ENCODE measurements at places on chromosomes 1 and 21.
A peak's percentile ranks its signal among the peaks of the same experiment; 100 is the strongest.

GRCh38 chr1:41977326-41977725 lies 58.6 kb upstream of the HIVEP3 start:
- no peak for DNase-seq

DNA sequence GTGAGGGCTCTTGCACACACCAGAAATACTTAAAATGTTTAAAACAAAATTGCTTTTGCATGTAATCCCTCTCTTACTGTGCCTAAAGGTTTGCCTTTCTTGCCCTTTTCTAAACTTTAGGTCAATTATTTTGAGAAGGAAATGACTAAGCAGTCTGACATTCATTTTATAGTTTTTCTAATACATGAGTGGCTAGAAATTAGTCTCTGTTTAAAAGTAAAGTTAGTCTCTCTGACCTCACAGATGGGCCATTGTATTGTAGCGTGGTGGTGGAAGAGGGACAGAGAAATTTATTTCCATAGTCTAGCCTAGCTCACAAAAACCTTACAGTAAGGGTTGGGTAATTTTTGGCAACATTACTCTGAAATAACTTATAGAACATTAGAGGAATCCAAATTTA lies 3.6 kb upstream of the COL11A1 start:
- peak; percentile 66 for DNase-seq

DNA sequence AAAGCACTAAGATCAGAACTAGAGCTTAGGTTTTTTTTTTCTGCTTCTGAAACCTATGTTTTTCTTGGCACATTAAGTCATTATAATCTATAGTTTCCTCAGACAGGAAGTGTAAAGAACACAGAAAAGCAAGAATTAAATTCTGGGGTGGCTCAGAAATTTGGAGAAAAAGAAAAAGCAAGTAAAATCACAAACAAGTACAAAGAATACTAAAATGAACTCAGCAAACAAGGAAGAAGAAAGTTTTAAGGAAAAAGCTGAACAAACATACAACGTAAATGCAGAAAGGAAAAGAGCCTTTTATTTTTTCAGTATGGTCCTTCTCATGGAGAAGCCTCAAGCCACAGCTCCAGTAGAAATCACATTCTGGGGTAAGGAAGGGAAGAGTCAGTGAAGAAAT lies 8.6 kb upstream of the CNN3 start:
- DNase-seq, result no peak

GRCh38 chr1:182101415-182102042 lies 40.0 kb upstream of the ZNF648 start:
- DNase-seq, result no peak

DNA sequence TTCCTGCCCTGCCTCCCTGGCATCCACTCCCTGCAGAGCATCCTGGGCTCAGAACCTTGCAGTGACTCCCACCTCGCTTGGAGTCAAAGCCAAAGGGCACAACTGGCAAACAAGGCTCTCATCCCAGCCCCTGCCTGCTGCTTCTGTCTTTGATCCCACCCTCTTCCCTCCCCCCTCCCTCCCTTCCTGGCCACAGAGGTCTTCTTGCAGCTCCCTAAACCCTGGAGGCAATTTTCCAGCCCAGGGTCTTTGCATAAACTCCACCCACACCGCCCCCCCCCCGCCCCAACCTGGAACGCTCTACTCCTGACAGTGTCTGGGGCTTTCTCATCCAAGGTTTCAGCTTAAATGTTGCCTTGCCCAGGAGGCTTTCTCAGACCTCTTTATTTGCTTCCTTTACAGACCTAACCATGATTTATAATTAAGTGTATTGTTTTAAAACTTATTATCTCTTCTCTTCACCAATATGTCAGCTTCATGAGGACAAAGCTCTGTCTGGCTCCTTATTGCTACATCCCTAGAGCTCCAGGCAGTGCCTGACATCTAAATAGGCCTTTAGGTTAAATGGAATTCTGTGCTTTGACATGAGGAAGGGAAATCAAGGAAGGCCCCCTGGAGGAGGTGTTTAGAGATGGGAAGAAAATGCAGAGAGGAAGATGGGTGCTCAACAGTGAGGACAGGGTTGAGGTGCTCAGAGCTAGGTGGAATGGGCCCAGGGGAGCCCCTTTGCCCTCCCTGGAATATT lies 37.7 kb upstream of the PADI1 start:
- peak; percentile 30 for DNase-seq

GRCh38 chr1:7468248-7468647 lies 302.8 kb upstream of the VAMP3 start:
- DNase-seq, result peak; percentile 20

- DNase-seq, result no peak
These were observed 6.8 kb upstream of the ADAM15 start for GRCh38 chr1:155044365-155044764.

GRCh38 chr1:37477198-37477931 lies 3.0 kb downstream of the ZC3H12A start:
- DNase-seq, result peak; percentile 63

- peak; percentile 18 for DNase-seq
These were observed 143.9 kb upstream of the FMN2 start for GRCh38 chr1:239947801-239948200.

DNA sequence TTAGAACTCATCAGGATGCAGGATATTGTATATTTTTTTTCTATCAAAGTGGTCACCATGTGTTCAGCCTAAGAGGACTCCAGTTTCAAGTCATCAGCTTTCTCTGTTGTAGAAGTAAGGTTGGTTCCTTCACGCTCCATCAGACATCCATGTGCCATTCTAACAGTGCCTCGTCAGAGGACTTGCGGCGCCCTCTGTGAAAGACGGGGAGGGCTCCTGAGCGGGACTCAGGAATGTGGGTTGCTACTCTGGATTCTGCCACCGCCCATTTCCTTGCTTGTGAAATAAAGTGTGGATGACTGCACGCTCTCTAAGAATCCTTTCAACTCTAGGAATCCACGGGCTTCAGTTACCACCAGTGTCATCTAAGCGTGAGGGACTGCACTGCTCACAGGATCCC lies 593.5 kb downstream of the KIF26B start:
- peak; percentile 49 for DNase-seq
